Stimulated activated CD8-positive, alpha-beta memory T cell treated with anti-CD3 and anti-CD28 coated beads, Interleukin-12 subunit alpha, Interleukin-12 subunit beta, amount 100 ng/mL, for 1 hour (primary cell): ENCODE measurements at places on chromosomes 13 and 19.

DNA sequence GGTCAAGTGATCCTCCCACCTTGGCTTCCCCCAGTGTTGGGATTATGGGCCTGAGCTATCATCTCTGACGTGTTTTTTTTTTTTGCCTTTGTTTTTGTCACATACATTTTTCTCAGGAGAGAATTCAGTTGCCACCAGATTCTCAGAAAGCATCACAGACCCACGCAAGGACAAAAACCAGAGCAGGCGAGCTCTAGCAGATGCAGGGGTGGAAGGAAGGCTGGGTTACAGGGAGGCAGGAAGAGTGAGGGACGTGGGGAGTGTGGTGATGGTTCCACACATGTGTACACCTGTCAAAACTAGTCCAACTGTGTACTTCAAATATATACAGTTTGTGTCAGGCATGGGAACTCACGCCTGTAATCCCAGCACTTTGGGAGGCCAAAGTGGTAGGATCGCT lies 4.3 kb downstream of the TMEM161A start:
- no peak for DNase-seq

GRCh38 chr13:19782049-19782726 lies 557 bp downstream of the PSPC1 start:
- peak; percentile 27 for DNase-seq

- no peak for DNase-seq
These were observed 810.4 kb upstream of the SLC10A2 start for GRCh38 chr13:103876571-103876970.

- DNase-seq: no peak
These were observed 21.2 kb downstream of the HNRNPM start for GRCh38 chr19:8466018-8466417.

DNA sequence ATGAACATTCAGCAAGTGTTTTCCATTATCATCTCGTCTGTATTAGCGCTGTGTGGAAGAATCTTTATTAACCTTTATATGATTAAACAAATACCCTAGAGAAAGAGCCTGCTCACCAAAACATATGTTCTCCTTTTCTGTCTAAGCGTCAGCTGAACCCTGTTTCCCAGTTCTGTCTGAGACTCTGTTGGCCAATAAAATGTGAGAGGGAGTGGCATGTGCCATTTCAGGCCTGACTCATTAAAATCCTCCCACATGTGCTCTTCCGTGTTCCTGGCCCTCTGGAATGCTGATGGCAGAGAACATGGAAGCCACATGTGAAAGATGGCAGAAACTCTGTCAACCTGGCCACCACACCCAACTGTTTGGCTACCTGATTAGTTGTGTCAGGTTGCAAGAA lies 181.9 kb upstream of the EDNRB start:
- DNase-seq: no peak

- DNase-seq: peak; percentile 68
These were observed 659 bp downstream of the ERF start for GRCh38 chr19:42254089-42254849.
